ENCODE measurements at places on chromosomes 11 and 22.
A peak's percentile ranks its signal among the peaks of the same experiment; 100 is the strongest.

DNA sequence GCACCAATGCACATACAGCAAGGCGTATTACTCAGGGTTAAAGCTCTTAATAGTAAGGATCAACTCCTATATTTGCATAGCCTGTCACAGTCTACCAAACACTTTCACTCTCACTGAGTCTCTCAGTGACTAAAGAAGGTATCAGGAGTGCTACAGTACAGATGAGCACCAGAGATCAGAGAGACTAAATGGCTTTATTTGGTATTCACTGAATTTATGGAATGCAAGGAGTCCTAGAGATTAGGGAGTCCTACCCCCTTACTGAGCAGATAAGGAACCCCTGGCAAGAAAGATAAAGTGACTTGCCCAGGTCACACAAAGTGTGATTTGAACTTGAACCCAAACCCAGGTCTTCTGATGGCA, 396.4 kb upstream of the CCDC90B start:
- DNase-seq: no peak

DNA sequence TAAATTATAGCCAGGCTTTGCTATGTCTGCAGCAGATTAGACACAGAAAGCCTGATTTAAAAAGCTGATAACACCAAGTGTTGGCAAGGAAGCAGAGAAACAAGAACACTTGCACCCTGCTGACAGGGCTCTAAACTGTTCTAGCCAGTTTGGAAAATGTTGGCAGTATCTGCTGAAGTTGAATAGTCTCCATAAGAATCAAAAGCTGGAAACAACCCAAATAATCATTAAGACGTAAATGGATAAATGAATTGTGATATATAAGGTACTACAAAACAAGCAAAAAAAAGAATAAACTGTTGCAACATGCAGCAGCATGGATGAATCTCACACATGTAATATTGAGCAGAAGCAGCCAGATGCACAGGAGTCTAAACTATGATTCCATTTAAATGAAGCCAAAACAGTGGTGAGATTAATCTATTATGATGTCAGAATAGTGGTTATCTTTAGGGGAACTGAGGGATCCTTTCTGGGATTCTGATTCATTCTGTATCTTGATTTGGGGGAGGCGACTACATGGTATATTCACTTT, 40.4 kb upstream of the ADORA2A start:
- peak; percentile 20 for DNase-seq

DNA sequence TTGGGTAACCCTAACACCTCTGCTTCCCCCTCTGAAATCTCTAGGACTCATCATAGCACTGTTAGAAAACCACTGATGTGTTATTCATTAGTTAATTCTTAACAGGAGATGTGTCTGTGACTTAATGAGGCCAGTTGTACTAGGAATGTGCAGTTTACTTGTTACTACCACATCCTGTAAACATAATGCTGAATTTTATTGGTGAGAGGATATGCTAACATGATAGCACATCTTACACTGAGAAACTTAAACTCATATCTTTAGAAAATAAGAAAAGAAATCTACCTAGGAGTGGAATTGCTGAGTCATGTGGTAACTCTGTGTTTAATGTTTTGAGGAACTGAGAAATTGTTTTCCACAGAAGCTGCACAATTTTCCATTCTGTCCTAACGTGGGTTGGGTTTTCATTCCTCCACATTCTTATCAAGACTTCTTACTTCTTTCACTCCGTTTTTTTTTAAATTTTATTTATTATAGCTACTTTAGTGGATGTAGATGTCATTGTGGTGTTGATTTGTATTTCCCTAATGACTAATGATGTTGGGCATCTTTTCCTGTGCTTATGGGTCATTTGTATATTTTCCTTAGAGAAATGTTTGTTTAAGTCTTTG, 33.7 kb downstream of the RNF121 start:
- DNase-seq: no peak

DNA sequence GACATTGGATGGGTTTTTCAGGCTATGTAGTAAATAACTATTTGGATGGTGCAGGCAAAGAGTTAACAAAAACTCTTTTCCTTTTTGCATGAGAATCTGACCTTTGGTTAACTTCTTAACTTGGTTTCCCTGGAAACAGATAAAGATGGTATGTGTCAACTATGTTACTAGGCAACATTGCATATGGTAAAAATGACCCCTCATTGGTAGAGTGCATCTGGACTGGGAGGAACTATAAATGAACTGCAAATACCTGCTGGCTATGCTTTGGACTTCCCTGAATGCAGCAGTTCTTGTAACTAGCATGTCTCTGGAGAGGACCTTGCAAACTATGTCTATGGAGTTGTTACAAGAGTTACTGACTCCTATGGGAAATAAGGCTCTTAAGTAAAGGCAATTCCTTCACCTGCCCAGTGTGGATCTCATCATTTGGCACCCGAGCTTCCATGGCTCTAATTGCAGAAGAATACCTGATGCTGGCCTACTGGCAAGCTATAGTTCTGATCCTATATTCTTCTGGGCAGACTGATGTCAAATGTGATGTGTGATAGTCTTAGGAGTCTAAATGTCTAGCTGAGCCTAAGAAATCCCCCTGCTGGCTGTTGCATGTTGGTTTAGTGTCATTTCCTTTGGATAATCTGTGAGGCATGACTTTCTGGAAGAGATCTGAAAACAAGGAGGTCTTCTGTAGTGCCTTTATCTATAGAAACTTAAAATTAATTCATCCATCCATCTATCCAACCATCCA, 126.7 kb upstream of the MTMR2 start:
- DNase-seq: no peak

DNA sequence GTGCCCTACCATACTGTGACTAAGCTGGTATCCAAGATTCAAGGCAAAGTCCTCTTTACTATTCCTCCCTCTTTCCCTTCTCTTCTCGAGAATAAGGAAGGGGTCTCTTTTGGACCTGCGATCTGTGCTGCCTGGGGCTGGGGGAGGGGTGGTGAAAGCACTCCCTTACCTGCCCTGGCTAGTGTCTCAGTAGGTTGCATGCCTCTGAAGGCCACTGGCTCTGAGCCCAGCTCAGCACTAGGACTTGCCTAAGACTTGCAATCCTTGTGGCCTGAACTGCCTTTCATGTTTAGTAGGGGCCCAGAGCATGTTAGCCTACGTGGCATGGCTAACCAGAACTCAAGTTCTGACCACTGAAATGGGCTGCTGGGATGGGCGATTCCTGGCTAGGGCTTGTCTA, 13.0 kb upstream of the REXO2 start:
- no peak for DNase-seq

DNA sequence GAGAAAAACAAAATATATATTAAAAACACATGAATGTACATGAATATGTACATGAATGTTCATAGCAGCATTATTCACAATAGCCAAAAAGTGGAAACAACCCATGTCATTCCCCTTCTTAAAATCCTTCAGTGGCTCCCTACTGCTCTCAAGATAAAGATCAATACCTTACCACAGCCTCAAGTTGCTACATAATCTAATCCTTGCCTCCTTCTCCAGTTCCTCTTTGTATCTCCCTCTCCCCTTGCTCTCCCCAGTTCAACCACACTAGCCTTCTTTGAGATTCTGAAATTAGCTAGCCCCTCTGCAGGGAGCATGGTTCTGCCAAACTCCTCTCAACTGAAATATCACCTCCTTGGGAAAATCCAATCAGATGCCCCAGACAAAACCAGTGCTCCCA, 28.1 kb downstream of the MTMR2 start:
- DNase-seq: no peak

- DNase-seq: no peak
Observed at GRCh38 chr11:72723508-72723907, 28.7 kb downstream of the ARAP1 start.
